ENCODE measurements at places on chromosomes 4 and X. TPM values are rescaled to one million over a fixed set of nuclear protein-coding genes. Genes with fewer than 3 reads are reported as not detected.

DNA sequence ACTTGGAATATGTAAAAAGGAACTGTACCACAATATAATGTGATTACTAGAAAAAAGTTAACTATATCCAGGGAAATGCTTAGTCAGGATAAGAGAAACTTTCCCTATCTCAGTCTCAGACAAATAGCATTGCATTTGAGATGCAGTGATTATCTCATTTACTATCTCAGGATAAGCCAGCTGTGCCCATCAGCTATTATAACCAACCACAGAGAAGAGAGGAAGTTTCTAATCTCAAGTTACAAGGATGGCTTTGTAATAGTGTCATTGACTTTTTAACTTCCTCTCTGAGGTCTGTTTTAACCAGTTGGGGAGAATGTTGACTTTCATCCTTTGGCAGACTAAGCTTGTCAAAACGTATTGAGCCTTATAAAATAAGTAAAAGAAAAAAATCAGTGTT, 56.5 kb downstream of the SNX25 start:
- no peak for DNase-seq

RAB9B gene
- total RNA-seq, result 0.38 TPM

ETDA gene
- total RNA-seq, result not detected

TMSB15C gene
- total RNA-seq, result 2.0 TPM

DNA sequence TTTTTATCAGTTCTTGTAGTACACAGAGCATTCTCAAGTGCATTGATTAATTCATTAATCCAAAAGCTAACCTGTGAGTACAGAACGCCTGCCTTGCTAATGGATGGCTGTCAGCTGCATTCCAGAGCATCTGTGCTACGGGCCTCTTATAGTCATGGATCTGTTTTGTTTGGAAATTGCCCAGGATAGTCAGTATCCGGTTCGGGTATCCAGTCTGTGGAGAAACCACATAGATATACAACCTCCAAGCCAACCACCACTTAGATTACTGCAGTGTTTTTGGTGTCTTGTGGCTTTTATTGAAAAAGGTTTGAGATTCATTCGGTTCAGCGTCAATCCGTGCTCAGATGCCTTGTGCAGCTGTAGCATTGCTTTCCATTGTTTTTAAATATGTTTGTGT, 4.0 kb downstream of the LAP3 start:
- DNase-seq, result no peak

- no peak for DNase-seq
Observed at GRCh38 chrX:121754301-121754700, 706.9 kb downstream of the GLUD2 start.

SSX1 gene
- total RNA-seq, result not detected

GRCh38 chrX:39973810-39974209, 123.9 kb downstream of the BCOR start:
- DNase-seq, result no peak

GRCh38 chr4:133812236-133812635, 389.4 kb downstream of the PABPC4L start:
- DNase-seq, result no peak

DNA sequence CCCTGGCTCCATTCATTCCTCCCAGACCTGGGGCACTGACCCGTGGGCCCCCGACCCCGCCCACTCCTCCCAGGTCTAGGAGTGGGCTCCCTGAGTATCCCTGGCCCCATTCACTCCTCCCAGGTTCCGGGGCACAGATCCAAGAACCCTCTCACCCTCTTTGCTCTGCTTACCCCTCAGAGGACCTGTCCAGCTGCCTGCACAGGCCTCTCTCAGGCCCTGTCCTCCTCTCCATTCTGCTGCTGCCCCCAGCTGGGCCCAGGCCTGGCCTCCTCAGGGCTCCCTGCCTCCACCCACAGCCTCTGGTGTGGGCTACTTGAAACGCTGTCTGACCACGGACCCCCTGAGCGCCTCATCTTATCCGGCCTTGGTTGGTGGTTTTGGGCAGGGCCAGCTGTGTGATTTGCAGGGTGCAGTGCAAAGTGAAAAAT, 217.7 kb upstream of the PSAPL1 start:
- DNase-seq, result no peak

DNA sequence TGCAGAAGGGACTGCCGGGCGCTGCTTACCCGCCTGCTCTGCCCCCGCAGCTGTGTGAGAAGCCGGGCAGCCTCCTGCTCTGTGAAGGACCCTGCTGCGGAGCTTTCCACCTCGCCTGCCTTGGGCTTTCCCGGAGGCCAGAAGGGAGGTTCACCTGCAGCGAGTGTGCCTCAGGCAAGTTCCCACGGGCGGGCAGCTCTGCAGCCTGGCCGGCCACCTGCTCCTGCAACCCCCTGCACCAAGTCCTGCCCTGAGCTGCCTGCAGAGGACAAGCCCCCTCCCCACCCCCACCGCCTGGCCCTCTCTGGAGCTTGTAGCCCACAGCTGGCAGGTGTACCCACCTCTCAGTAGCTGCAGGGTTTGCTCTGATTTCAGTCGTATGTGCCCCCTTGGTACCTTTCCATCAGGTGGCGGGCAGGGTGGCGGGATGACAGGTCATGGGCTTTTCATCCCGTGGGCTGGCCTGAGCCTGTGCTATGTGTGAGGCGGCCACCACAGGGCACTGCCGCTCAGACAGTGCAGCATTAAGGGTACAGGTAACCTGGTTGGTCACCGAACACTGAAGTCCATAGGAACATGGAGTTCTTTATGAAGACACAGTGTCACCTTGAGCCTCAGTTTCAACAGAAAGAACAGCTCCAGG, 56.6 kb downstream of the NELFA start:
- no peak for DNase-seq

GRCh38 chr4:91914176-91914804, 389.5 kb upstream of the GRID2 start:
- DNase-seq, result no peak

DNA sequence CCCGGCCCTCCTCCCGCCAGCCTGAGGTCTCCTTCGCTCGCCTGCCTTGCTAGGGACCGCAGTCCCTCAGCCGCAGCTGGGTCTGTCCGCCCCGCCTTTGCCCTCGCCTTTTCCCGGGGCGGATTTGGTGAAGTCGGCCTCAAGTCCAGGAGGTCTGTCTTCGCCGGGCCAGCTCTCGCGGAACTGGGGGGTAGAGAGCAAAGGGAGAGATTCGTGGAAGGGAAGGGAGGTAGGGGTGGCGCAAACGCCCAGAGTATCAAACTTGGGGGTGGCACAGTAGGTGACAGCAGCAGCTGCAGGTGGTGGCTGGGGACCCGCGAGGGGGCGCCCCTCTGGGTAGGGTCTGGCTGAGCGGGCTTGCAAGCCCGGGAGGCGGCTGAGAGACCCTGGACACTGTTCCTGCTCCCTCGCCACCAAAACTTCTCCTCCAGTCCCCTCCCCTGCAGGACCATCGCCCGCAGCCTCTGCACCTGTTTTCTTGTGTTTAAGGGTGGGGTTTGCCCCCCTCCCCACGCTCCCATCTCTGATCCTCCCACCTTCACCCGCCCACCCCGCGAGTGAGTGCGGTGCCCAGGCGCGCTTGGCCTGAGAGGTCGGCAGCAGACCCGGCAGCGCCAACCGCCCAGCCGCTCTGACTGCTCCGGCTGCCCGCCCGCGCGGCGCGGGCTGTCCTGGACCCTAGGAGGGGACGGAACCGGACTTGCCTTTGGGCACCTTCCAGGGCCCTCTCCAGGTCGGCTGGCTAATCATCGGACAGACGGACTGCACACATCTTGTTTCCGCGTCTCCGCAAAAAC, at the start of gene NPY2R:
Gene NPY2R (plus strand): TSS at position 379 of the 797 bp plus-strand sequence. CDS start 5,304 bp downstream, outside the sequence.
- no peak for DNase-seq

- DNase-seq, result no peak
Observed at GRCh38 chr4:33948921-33949320, 2295.4 kb downstream of the ARAP2 start.

DNA sequence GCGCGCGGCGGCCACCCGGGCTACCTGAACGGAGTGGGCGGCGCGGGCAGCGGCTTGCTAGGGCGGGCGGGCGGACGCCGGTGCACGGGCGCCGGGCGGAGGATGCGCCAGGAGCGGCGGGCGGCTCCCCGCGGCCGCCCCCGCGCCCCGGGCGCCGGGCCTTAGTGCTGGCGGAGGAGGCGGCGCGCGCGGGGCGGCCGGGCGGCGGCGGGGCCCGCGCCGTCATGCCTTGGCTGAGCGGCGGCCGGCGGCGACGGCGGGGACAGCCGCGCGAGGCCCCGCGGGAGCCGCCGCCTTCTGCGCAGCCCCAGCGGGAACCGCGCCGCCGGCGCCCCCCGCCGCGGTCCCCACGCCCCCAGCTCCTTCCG, 48.2 kb downstream of the CLDN34 start:
- no peak for DNase-seq

STATH gene
- total RNA-seq, result not detected

DNA sequence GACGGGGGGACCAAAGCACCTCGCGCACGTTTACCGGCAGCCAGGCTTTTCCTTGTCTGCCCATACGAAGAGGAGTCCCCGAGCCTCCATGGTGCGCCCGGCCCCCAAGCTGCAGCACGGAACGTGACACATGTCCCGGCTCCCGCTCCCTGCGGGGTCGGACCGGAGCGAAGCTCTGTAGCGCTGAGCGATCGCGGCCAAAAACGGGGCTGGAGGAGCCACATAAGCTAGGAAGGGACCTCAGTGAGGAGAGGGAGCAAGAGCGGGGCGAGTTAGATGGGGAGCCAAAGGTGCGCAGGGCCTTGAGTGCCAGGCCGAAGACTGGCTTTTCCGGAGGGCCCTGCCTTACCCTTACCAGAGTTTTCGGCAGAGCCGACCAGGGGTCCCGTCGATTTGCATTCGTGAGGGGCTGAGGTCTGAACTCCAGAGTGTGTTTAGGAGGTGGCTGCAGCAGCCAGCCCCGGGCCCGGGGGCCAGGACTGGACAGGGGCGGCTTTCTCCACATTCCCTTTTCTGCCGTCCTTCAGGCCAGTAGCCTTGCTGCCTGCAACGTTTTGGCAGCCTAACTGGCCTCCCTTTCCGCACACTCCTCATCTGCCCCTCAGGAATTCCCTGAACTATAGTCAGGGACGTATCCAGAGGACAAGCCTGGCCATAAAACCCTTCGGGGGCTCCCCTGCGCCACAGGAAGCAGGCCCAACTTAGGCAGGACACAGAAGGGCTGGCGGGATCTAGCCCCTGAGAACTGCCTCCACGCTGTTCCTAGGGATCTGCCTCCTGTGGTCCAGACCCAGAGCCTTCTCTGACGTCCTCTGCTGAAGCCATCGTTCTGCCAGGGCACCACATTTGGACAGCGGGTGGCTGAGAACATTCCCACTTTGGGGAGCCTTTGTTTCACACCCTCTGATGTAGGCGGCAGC, 689 bp downstream of the SSR4 start:
- peak; percentile 27 for DNase-seq

DNA sequence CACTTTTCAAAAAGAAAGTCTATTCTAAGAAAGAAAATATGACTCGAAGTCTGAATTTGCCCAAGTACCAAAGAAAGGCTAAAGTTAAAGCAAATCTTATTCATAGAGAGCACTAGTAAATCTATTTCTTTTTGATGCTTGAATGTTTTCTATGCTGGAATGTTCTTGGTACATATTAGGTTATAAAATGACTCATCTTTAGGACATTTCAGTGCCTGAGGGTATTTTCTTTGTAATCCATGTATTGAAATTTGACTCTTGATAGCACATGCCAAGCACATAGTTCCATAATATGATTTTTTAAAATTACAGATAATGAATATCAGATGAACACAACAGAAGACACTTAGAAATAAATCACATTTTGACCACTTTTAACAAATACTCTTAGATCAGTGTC, 232.8 kb downstream of the TRIML1 start:
- DNase-seq, result no peak

DNA sequence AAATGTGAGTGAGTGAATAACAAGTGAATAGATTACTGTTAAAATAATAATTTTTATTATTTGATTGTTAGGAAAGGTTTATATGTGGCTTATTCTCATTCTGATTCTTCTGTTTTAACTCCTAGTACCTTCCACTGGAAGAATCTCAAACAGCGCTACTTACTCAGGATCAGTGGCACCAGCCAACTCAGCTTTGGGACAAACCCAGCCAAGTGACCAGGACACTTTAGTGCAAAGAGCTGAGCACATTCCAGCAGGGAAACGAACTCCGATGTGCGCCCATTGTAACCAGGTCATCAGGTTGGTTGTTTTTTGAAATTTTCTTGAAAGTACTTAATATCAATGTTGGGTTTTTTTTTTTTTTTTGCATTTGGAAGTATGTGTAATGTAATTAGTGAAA, 117.6 kb upstream of the BMPR1B start:
- no peak for DNase-seq

GRCh38 chrX:78517124-78517523, 142.0 kb downstream of the RTL3 start:
- peak; percentile 76 for DNase-seq

- peak; percentile 20 for DNase-seq
Observed at GRCh38 chrX:150366951-150367545, 3.9 kb downstream of the MAMLD1 start.

GRCh38 chr4:16418814-16419213, 192.5 kb upstream of the TAPT1 start:
- no peak for DNase-seq

DNA sequence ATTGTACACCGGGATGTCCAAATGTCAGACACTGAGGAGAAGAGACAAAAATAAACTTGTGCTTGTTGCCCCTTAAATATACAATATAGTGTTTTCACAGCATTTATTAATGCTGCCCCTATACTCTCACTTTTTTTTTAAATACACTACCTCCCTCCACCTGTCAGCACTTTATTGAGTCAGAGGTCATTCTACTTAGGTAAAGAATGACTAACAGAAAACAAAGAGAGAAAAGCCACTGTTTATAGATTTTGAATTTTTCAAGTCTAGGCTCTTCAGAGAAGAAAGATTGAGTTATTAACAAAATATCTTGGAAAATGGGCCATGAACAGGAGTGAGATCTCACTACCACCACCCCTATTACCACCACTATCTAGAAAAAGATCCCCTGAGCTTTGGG, 58.1 kb downstream of the NIPAL1 start:
- DNase-seq, result no peak

SMPX gene
- not detected for total RNA-seq

- no peak for DNase-seq
Observed at GRCh38 chr4:73347497-73347896, 56.6 kb upstream of the ALB start.

GRCh38 chrX:149829751-149830191, 48.0 kb downstream of the MAGEA9 start:
- peak; percentile 48 for DNase-seq

DNA sequence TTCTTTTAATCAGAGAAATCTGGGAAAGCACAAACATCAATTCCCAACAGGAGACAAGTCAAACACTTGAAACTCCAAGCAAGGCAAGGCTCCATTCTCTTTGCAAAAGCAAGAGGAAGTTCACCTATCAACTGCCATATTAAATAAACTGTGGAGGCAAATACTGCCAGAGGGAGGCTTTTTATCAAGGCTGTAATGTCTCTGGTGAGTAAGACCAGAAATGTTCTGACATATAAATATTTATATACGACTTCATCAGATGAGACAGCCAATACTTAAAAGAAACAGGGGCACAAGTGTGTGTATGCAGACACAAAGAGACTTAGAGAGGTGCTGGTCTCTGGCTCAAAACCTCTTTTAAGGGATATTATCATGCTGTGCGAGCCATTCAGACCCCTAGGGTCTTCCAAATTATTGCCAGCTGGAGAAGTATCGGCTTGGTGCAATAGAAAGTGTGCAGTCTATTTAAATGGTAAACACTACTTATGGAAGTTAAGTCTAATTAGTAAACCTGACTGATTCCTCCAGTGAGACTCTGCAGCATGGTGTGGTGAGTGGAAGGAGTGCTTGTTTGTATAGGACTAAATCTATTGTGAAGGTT, 24.4 kb downstream of the DCX start:
- DNase-seq, result no peak

- no peak for DNase-seq
Observed at GRCh38 chr4:89823416-89823815, 13.5 kb downstream of the SNCA start.

All from activated CD8-positive, alpha-beta T cell treated with anti-CD3 and anti-CD28 coated beads for 36 hours (primary cell).